ENCODE measurements at places on chromosomes 1 and 21. TPM values are rescaled to one million over a fixed set of nuclear protein-coding genes. Genes with fewer than 3 reads are reported as not detected.

DNA sequence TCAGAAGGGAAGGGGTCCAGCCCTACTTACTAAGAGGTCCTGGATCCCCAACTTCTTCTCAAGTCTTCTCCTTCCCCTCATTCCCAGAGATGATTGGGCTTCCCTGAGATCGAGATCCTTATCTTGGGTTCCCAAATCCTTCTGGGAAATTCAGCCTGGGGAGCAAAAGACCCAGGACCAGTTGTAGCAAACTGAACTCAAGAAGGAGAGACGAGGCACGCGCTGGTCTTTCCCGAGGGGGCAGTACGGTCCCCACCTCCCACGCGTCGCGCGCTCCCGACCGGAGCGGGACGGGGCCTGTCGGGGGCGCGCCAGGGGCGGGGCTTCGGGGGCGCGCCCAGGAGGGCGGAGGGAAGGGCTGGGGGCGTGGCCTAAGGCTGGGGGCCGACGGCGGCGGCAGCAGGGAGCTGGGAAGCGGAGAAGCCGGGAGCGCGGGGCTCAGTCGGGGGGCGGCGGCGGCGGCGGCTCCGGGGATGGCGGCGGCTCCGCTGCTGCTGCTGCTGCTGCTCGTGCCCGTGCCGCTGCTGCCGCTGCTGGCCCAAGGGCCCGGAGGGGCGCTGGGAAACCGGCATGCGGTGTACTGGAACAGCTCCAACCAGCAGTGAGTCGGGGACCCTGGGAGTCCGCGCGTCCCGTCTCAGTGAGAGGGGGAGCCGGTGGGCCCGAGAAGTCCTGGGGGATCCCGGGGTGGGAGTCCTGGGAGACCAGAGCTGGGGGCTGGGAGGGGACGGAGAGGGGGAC is at the start of gene EFNA3:
Gene EFNA3, plus strand, starts transcription at position 369 of the 741 bp plus-strand sequence. Its CDS starts 105 bp downstream, at position 474.
- peak; percentile 63 for DNase-seq

- DNase-seq = peak; percentile 70
Measured at GRCh38 chr1:184160236-184160635, 108.7 kb downstream of the TSEN15 start.

DNA sequence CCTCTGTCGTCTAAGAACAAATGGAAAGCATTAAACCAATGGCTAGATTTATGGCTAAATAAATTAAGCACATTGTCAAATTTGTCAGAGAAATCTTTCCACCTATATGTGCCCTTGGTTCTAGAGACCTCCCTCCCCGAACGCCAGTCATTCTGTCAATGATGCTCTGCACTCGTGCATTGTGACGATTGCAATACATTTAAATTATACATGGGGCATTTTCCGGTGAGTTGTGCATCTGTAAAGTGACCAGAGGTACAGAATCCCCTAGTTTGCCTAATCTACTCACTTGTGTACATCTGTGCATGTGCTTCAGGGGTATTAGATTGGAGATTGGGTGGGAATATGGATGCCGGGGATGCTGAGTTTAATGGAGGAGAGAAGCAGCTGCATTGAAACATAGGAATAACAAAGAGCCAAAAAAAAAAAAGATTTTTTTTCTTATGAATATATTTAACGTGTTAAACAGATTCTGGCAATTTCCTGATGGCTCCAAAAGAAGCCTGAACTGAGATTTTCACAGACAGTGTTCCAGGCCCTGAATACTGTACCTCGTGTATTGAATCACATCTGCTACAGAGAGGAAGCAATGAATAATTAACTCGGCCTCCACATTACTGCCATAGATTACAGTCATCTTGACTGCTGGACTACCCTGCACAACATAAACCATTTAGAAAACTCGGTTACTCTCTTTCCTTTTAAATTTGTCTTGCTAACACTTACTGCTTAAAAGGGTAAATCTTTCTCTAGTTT is 149.0 kb upstream of the C1orf87 start:
- no peak for DNase-seq

DNA sequence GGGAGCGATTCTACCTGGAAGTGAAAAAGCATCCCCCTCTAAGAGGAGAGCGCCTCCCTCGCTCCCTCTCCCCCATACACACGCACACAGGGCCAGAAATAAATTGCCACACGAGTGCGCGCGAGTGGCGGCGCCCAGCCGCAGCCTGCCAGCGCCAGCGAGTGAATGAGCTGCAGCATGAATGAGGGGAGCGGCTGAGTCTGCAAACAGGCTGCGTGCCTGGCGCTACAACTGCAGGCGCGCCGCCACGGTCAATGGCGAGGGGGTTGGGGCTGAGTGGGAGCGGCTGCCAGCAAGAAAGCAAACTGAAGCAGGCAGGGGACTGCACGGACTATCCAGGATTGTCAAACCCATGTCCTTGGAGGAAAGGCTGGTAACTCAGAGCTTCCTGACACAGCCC is 2.2 kb downstream of the CAMK1G start:
- DNase-seq = peak; percentile 30

DNA sequence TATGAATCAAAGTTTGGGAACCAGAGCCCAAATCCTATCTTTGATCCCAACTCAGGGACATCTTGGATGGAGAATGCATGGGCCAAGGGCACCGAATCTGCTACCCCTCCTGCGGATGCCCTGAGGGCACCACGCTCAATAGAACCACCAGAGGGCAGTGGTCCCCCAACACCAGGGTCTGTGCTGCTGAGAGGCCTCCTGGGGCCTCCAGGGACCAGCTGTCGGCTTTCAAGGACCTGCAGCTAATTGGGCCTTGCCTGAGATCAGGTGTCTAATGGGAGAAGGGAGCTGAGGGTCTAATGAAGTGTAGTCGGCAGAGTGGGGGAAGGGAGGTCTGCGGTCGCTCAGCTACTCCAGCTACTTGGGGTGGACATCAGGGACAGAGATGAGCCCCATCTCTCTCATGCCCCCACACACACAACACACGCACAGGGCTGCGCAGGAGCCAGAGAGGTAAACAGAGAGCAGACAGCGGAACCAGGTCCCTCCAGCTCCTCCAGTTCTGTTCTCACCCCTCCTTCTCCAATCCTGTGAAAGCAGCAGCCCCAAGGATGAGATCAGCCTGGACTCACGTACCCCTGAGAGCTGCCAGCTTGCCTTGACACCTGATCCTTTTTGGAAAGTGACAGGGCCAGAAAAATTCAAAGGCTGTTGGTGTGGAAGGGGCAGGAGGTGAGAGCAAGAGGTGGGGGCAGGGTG is 34.9 kb upstream of the PPP1R15B start:
- DNase-seq = peak; percentile 88

DNA sequence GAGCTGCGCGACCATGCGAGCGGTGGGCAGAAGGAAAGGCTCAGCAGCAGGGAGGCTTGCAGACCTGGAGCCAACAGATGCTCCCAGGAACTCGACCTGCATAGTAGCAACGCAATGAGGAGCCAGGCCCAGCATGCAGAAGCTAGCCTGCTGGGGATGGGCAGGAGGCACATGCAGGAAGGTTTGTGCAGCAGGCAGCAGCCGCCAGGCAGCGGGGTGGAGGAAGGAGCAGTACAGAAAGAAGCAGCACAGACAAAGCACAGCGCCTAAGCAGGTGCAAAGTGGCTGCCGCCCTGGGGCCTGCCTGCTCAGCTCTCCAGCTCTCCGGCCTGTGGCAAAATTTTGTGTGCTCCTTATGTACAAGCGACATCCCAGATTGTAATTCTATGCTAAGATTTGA is 213.5 kb upstream of the MAP1LC3C start:
- DNase-seq = no peak

- DNase-seq = no peak
Measured at GRCh38 chr1:77977989-77978292, 931 bp downstream of the FUBP1 start.

DNA sequence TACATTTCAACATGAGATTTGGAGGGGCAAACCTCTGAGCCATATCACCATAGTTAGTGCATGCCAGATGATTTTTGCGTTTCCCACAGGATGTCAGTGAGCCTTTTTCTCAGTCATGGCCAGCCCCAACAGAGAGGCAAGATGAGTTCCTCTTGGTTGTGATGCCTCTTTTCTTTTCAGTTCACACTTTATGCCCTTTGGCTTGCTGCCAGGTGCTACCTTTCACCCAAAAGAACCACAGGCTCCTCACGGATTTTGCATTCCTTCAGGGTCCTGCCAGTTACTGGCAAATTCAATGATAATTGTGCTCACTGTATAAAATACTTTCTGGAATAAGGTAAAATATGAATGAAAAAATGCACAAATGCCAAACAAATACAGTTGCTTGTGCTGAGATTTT is 411.3 kb downstream of the KIF26B start:
- DNase-seq = no peak

- no peak for DNase-seq
Measured at GRCh38 chr21:28693476-28693875, 299.2 kb downstream of the LTN1 start.

DNA sequence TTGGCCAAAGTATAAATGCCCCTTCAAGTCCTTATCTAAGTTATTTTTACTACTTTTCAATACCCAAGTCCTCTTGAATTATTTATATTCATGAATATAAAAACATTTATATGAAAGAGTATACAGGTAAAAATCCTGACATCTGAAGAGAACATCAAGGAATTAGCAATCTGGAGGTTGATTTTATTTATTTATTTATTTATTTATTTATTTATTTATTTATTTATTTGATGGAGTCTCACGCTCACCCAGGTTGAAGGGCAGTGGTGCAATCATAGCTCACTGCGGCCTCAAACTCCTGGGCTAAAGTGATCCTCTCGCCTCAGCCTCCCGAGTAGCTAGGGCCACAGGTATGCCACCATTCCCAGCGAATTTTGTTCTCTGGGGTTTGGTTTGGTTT is 93.2 kb downstream of the ZZZ3 start:
- no peak for DNase-seq

DNA sequence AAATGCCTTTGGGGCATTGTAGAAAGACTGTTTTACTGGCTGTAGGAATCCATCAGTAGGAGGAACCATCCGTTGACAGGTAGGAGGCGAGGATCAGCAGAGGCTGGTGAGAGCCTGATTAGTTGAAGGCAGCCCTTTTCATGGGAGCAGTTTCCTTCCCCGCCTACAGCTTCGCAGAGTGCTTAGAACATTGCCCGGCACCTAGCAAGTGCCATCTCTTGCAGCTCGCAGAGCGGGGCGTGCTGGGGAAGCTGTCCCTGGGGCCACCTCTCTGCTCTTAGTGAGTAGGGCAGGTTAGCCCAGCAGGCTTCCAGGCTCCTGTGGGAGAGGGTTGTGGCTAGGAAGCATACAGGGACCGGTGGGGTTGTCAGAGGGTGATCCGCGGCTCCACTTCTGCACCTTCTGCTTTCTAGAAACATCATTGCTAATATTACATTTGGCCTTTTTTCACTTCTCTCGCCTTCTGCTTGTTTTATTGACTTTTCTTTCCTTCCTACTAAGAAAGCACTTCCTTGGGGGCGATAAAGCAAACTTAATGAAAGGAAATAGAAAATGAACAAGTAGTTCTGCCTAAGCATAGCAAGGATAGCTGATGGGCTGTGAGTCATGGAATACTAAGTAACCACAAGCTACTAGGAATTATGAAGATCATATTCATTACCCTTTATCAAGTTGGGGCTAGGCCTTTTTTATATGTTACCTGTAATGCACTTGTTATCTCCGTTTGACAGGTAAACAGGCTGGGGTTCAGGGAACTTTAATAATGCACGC is 176.7 kb downstream of the GALNT2 start:
- DNase-seq = no peak

DNA sequence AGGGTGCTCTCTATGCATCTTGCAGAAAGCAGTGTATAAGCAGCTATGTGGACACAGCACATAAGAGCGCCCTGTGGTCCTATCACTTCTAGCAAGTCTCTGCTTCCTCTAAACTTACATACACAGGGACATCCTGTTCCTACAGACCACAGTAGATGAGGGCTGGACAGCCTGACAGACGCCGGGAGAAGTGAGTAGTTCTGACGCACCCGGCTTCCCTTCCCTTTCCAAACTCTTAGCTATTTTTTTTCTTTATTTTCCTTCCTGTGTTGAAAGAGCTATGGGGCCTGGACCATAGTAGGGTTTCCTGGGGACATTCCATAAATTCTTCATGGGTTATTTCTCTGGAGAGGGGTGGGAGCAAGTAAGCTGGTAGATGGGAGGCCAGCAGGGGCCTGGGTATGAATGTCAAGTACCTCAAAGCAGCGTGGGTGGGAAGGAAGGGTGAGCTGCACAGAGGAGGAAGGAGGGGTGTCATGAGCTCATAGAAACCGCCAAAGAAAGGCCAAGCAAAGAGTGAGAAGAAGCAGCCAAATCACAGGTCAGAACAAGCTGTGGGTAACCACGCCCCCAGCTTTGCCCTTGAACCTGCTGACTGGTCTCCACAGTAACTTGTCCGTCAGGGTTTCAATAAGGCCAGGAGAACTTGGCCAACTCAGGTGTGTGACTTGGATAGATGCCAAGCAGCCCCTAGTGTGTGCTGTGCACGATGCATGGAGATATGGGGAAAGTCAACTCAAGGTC is 36.6 kb downstream of the PLXNA2 start:
- DNase-seq = no peak

GRCh38 chr1:109225711-109226445 is 12.2 kb downstream of the SARS1 start:
- DNase-seq = no peak

DNA sequence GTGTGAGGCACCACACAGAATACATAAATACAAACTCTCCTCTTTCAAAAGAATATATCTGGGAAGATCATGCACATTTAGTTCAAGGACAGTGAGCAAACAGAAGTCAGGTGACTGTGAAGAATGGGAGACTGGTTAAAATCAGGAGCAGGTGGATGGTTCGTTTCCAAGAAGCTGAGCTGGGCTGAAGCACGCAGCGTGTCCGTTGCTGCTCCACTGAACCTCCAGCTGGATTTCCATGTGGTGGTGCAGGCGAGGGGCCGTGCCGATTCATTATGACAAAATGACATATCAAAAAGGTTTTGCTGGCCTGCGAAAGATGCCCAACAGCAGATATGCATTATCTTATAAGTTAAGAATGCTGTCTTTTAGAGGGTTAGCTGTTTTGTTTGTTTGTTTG is 66.0 kb downstream of the OLIG1 start:
- no peak for DNase-seq

DNA sequence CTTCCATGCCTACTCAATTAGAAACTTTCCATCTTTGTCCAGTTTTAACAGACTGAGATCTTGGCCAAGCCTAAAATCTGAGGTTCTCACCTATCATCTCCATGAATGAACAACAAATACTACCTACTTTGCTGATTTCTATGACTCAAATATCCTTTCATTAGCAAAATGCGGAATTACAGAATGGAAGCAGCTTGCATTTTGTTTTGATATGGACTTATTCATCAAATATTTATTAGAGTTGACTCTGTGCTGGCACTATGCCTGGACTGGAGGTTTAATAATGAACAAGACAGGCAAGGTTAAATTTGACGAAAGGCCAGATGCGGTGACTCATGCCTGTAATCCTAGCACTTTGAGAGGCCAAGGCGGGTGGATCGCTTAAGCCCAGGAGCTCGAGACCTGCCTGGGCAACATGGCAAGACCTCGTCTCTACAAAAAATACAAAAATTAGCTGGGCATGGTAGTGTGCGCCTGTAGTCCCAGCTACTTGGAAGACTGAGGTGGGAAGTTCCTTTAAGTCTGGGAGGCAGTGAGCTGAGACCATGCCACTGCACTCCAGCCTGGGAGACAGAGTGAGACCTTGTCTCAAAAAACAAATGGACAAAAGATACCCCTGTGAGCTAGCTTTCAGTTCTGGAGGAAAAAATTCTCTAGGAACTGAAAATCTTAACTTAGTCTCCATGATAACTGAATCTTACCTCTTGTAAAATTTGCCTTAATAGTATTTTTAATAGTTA is 29.4 kb upstream of the SOD1 start:
- no peak for DNase-seq

The HENMT1 gene
- 19.3 TPM for total RNA-seq

The CD34 gene
- 0.02 TPM for total RNA-seq

The MAP1LC3C gene
- total RNA-seq = not detected

The PRR9 gene
- not detected for total RNA-seq

The MX2 gene
- total RNA-seq = 32.5 TPM

The LCK gene
- total RNA-seq = 156 TPM

The ELF3 gene
- total RNA-seq = 0.27 TPM

The OR2T11 gene
- total RNA-seq = not detected

The S100A9 gene
- 2.6 TPM for total RNA-seq

The SLC16A4 gene
- total RNA-seq = 0.14 TPM

The SMIM1 gene
- total RNA-seq = 0.83 TPM
